Right ventricle myocardium inferior (tissue), 1 donor: ENCODE measurements at places on chromosomes 12 and 14. TPM values are rescaled to one million over a fixed set of nuclear protein-coding genes. Genes with fewer than 3 reads are reported as not detected.

The KRT4 gene
- not detected for total RNA-seq

The CLEC2A gene
- not detected for total RNA-seq

The CAPRIN2 gene
- total RNA-seq = 23.2 TPM

The FAIM2 gene
- total RNA-seq = 20.5 TPM

The KRT82 gene
- total RNA-seq = not detected

The INSM2 gene
- total RNA-seq = not detected

The TAS2R46 gene
- 0.43 TPM for total RNA-seq
